COR-L47 (cell line): ENCODE measurements at places on chromosomes 7 and 10.

GRCh38 chr10:51203359-51203758 lies 129.1 kb downstream of the PRKG1 start:
- DNase-seq: no peak

DNA sequence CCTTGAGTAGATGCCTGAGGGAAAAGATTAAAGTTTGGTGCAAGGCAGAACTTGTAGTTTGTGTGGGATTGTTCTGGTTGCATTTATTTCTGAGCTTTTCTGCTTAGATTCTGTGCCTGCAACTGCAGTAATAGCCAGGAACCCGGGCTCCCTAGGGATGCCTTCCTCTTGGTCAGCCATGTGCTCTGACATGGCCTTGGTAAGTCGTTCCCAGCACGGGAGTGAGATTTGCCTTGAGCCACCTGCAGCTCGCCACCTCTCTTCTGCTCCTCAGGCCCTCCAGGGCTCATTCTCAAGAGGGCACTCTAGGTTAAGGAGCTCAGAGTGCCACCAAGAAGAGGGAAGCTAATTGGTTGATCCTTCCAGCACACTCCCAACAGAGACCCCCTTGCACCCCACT lies 350.6 kb upstream of the MKI67 start:
- no peak for DNase-seq

GRCh38 chr10:35216303-35216905 lies 89.8 kb downstream of the CREM start:
- no peak for DNase-seq

DNA sequence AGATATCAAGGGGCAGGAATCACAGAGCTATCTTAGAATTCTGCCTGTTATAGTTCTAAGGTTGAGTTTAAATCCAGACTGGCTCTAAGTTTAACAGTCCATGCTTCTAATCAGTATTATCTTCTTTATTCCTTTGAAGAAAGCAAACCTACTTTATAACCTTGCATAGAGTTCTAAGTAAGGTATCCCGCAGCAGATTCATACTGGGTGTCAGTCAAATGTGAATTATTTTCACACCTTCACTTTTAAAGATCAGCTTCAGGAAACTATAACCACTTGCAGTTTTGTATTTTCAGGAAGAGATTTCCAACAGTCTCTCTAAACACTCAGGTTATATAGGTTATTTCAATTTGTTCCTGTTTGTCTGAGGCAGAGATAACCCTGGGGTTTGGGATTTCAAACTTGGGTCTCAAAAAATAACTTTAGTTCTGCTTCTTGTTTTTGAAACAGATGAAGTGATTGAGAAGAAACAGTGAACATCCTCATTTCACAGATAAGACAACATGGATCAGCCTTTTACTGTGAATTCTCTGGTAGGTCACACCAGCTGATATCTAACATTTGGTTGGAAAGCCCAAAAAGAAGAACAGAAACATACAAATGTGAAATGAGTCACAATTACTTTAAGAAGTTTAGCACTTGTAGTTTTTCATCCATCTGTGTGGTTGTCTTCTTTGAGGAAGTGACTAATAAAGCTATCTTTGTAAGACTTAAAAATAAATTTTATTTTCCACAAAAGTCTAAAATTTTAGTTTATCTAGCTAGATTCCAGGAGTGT lies 21.4 kb downstream of the STAMBPL1 start:
- DNase-seq: no peak
